Upper lobe of left lung (tissue), 6 donors: ENCODE measurements at places on chromosomes 5 and 9. TPM values are rescaled to one million over a fixed set of nuclear protein-coding genes. Genes with fewer than 3 reads are reported as not detected.

The NAIP gene
- total RNA-seq, result 35.0 TPM

The LCN6 gene
- 6.7 TPM for total RNA-seq

The EQTN gene
- total RNA-seq, result 0.40 TPM

The TMEM174 gene
- total RNA-seq, result not detected

The PRELID1 gene
- 76.9 TPM for total RNA-seq

The CDC25C gene
- total RNA-seq, result not detected

The PCDHB5 gene
- total RNA-seq, result 22.4 TPM

- DNase-seq, result no peak
Measured at GRCh38 chr5:142697356-142698255, 11.7 kb upstream of the FGF1 start.

- DNase-seq, result no peak
Measured at GRCh38 chr9:801399-802071, 40.0 kb upstream of the DMRT1 start.

DNA sequence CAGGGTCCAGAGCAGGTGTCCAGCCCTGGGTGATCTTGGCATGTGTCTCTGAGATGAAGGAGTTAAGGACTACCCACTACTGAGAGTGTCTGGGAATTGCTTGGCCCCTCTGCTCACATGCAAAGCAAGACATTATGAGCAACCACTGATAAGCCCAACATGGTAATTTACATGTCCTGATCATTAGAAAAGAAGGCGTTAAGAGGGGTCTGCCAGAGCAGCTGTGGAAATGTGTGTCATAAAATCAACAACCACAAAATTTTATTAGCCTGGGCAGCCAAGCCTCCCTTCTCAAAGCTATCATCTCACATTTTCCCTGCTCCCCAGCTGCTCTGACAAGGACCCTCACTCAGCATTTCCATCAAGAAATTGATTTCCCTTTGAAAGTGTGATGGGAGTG, 351.0 kb downstream of the SPOCK1 start:
- DNase-seq, result no peak

GRCh38 chr9:124913378-124913777, 27.5 kb downstream of the GOLGA1 start:
- DNase-seq, result no peak

DNA sequence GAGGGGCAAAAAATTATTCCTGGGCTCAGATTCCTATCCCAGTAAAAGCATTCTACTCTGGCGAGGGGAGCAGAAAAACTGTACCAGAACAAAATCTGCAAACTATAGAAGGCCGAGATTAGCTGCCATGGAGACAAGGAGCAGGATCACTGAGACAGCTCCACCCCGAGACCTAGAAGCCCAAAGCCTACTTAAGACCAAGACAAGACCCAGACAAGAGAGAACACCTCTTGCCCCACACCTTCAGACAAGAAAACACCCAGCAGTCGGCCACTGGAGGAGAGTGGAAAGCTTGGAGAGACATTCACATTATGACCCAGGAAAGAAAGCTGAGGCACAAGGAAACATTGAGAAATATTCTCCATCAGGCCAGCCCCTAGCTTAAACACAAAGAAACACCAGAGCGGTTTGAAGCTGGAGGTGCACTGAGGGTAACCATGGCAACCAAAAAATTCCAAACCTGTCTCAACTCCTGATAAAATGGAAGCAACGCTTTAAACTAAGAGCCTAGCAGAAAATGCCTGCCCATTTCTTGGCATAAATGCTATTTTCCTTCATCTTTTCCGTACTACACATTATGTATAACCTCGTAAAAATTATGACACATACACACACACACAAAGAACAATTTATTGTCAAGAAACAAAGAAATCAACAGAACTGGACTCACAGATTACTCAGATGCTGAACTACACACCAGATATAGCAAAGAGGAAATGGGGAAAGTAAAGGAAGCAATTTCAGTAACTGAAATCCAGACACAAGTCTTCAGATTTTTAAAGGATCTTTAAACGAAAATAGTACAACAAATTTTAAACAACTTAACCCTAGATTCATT, 53.8 kb upstream of the FTMT start:
- DNase-seq, result no peak

- no peak for DNase-seq
Measured at GRCh38 chr9:2495221-2496005, 126.2 kb upstream of the VLDLR start.

GRCh38 chr5:88190106-88190834, 78.4 kb downstream of the TMEM161B start:
- DNase-seq, result no peak

- no peak for DNase-seq
Measured at GRCh38 chr9:125460883-125461635, 199.4 kb downstream of the GAPVD1 start.

DNA sequence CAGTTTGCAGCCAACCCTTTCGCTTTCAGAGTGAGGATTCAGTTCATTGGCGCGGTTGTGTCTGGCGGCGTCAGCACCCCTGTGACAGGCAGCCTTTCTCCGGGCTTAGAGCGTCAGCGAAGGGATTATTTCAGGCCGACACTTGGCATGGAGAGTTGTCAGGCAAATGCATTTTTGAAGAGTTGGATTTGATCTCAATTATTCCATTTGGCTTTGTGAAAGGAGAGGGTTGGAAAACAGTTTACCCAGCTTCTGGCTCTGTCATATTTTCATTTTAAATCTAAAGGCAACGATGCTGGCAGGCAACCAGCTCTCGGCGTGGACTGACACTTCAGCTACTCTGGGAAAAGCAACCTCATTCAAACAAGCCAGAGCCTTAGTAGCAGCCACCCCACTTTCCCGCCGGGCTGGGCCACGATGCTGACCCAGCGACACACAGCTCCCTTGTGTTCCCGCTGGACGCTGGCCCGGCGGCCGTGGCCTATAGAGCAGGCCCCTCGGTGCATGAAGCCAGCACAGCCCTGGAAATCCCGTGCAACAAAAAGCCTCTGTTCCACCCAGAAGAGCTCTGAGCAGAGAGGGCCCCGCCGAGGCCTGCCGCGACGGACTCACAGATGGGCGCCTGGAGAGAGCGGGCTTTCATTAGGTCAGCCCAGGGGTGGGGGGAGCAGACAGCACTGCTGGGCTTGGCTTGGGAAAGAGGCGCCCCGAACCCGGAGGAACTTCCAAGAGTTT, 28.9 kb upstream of the LPCAT1 start:
- no peak for DNase-seq

DNA sequence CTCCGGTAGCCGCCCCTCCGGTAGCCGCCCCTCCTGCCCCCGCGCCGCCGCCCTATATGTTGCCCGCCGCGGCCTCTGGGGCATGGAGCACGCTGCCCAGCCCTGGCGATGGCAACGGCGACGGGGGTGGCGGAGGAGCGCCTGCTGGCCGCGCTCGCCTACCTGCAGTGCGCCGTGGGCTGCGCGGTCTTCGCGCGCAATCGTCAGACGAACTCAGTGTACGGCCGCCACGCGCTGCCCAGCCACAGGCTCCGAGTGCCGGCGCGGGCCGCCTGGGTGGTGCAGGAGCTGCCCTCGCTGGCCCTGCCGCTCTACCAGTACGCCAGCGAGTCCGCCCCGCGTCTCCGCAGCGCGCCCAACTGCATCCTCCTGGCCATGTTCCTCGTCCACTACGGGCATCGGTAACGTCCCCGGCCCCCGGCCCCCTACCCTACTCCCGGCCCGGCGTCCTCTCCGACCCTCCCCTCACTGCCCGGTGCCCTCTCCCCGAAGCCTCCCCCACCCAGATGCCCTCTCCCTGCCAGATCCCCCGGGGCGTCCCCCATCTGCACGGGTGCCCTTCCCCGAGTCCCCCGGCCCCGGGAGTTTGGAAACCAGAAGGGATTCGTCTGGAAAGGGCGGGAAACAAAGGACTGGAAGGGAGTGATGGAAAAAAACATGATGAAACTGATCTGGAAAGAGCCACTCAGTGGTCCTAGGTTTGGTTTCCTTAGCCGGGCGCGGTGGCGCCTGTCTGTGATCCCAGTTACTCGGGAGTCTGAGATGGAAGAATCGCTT, 417 bp downstream of the SRD5A1 start:
- no peak for DNase-seq

- no peak for DNase-seq
Measured at GRCh38 chr5:149080294-149080693, 17.4 kb upstream of the SH3TC2 start.

- no peak for DNase-seq
Measured at GRCh38 chr5:179131321-179131835, 71.2 kb downstream of the ZNF354C start.

DNA sequence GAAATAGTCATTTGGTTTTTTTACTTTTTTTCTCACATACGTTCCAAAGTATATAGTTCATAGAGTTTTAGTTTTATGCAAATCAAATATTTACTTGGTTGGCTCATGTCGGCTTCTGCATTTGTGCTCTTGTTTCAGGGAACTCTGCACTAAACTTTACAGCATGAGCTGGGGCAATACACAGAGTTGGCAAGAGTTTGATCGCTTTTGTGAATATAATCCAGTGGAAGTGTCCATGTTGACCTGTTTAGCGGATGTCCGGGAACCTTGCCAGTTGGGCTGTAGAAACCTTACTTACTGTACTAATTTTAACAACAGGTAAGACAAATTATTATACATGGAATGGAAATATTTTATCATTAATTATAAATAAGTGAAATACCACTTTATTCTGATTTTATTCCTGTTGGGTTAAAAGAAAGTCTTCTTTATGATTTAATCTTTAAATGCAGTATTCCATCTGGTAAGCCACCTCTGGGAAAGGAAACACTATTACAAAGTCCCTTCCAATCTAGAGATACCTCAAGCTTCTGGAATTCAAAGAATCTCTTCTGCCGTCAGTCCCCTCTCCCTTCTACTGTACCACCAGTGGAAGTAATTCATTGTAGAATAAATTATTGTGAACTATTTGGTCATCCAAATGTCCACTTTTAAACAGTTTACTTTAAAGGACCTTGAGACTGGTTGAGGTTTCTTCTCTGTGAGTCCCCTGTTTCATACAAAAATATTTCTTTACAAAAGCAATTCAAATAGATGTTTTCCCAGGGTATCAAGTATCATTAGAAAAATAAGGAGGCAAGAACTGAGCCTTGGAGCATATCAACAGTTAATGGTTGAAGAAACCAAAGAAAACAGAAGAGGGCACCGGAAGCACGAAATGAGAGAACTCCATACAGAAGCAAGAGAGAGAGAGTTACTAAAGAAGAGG, 45.2 kb upstream of the GLIPR2 start:
- DNase-seq, result no peak

DNA sequence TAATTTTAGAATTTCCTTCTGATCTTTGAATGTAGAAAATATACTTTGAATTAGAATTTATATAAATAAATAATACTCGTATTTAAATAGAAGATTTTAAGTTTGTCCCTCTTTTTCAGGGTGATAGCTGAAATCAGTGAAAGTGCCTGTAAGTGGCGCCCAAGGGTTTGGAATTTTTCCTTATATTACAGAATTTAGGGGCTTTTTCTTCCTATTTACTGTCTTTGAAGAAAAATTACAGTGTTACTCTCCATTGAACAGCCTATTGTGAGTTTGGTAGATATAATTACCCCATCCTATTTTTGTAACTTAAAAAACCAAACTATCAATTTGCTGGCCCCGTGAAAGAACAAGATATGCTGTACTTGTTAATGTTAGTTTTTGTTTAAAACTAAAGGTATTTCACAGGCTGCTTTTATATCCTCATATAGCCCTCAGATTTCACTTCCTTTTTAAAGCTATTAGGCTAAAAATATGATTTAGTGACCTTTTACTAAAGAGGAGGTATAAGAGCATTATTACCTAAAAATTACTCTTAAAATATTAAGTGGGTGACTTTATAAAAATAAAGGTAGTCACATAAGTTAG, 3.2 kb downstream of the MAP3K1 start:
- DNase-seq, result no peak

DNA sequence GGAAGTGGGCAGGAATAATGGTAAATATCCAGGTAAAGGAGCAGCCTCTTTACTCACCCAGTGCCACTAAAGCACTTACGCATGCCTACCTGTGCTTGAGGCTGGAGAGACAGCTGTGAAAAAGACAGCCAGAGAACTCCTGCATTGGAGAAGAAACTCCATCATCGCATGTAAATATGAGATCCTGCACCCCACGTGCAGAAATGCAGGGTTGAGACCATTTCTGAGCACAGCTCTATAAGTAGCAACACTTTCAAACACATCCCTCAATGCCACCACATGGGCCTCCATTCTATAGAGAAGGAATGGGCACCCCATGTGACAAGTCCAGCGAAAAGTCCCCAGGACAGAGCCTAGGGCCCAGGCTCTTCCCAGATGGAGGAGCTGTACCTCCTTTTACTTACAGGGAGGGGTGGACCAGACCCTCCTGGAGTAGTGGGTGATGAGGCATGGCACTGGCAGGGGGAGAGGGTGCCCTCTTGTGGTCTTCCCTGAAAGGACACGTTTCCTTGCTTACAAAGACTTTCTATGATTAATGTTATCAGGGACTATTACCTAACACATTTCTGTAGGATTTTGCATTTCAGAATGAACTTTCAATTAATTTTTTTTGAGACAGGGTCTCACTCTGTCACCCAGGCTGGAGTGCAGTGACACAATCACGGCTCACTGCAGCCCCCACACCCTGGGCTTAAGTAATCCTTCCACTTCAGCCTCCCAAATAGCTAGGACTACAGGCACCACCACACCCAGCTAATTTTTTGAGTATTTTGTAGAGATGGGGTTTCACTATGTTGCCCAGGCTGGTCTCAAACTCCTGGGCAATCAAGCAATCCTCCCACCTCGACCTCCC, 55.3 kb upstream of the IL17B start:
- no peak for DNase-seq

DNA sequence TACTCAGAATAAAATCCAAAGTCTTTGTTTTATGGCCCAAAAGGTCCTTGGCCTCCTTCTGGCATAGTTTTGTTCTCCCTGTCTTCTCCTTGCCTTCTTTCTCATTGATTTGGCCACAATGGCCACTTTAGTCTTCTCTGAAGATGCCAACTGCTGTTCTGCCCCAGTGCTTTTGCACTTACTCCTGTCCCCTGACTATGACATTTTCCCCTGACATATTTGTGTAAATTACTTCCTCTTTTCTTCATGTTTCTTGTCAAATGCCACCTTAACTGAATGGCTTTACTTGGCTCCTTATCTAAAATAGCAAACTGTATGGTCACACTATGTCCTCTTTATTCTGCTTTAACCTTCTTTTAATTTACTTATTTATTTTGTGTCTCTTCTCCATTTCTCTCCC, 484.7 kb upstream of the ARRDC3 start:
- DNase-seq, result no peak
